ENCODE measurements at places on chromosomes 3 and 15. TPM values are rescaled to one million over a fixed set of nuclear protein-coding genes. Genes with fewer than 3 reads are reported as not detected.
A peak's percentile ranks its signal among the peaks of the same experiment; 100 is the strongest.

DNA sequence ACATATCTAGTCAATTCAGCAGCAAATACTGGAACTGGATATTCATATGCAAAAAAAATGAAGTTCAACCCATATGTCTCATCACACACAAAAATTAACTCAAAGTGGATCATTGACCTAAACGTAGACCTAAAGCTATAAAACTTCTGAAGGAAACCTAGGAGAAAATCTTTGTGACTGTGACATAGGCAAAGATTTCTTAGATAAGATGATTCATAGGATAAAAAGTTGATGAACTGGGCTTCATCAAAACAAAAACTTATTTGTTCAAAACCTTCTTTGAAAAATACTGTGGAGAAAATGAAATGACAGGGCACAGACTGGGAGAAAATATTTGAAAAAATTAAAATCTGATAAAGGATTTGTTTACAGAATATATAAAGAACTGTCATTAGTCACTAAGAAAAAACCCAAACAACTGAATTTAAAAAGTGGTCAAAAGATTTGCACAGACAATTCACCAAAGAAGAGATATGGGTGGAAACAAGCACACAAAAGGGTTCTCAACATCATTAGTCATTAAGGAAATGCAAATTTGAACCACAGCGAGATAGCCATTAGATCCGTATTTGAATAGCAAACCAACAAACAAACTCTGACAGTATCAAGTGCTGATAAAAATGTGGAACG is 62.8 kb downstream of the ITGB5 start:
- DNase-seq = no peak

- no peak for DNase-seq
These were observed 20.8 kb downstream of the TM4SF1 start for GRCh38 chr3:149356630-149357029.

GRCh38 chr3:112043621-112044201 is 9.2 kb downstream of the TMPRSS7 start:
- DNase-seq = peak; percentile 36

DNA sequence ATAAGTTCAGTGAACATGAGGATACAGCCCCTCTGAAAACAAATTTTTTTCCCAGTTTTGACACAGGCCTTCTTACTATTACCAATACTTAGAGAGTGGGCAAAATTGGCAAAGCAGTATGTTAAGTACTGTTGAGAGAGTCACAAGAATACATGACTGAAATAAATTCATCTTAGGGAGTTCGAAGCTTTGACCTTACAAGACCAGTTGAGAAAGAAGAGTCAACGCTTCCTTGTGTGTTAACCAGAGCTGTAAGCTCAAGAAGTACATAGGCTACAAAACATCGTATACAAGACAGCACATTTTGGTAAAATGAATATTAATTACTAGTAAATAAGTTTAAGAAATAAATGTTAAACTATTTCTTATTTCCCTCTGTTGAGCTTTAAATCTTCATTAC is 164.4 kb upstream of the RORA start:
- DNase-seq = no peak

- DNase-seq = no peak
These were observed 129.3 kb downstream of the RBMS3 start for GRCh38 chr3:29410220-29410619.

GRCh38 chr3:56778893-56779292 is 22.9 kb downstream of the ARHGEF3 start:
- no peak for DNase-seq

- DNase-seq = peak; percentile 47
These were observed 36.1 kb downstream of the BNC1 start for GRCh38 chr15:83248151-83249029.

DNA sequence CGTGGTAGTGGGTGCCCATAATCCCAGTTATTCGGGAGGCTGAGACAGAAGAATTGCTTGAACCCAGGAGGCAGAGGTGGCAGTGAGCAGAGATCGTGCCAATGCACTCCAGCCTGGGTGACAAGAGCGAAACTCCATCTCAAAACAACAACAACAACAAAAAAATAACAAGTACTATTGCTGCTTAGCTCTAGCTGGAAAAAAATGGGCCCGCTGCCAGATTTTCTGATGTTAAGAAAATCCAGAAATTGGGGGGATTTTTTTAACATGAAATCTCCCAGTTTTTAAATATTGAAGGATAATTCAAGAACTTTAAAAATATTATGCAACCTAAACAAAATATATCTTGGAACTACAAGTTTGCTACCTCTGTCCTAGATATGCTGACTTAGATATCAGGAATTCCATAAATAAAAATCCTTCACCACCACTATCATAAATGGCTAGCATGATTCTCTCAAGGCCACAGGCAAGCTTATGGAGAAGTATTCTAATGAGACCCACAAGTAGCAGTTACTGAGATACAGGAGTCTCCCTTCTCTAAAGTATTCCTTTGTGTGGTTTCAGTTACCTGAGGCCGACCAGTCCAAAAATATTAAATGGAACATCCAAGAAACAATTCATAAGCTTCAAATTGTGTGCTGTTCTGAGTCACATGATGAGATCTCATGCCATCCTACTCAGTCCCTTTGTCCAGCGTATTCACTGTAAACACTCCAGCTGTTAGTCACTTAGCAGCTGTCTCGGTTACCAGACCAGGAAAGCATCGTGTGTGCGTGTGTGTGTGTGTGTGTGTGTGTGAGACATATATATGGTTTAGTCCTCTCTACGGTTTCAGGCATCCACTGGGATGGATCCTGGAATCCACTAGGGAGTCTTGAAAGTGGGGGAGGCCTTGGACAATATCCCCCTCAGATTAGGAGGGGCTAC is 277.2 kb downstream of the TBL1XR1 start:
- DNase-seq = peak; percentile 49

DNA sequence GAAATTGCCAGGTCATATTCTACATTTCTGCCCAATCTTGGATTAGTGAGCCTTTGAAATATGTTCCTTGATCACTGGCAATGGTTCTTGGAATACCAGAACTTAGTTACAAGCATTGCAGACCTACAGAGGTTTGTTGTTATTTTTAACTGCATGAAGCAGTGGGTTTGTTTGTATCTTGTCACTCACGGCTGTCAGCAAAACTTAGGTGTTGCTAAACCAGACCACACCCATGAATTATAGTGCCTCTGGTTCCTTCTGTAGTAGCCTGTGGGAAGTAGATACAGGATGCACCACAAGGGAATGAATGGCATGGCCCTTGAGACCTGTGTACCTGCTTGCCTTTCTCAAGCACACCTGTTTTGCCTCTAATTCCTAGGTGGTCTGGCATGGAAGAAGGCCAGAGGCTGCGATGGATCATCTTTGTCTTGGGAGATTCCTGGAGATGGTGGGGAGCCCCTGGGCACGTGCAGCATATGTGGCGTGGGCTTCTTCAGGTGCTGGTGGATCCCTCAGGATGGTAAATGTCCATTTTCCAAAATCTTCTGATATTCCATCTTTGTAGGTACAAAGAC is 138.8 kb downstream of the SNRPN start:
- no peak for DNase-seq

GRCh38 chr15:29924750-29925149 is 102.5 kb upstream of the TJP1 start:
- DNase-seq = peak; percentile 57

DNA sequence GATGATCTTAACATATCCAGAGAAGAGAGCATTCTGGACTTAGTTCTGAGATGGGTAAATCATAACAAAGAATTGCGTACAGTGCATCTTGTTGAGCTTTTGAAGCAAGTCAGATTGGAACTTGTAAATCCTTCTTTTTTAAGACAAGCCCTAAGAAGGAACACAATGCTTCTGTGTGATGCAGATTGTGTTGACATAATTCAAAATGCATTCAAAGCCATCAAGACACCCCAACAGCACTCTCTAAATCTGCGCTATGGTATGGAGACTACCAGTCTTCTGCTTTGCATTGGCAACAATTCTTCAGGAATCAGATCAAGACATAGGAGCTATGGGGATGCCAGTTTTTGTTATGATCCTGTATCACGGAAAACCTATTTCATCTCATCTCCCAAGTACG is 8.6 kb downstream of the KBTBD12 start:
- no peak for DNase-seq

- no peak for DNase-seq
These were observed 3.1 kb downstream of the ZNF710 start for GRCh38 chr15:90004252-90004651.

GRCh38 chr3:132016061-132017041 is 18.5 kb downstream of the CPNE4 start:
- no peak for DNase-seq

GRCh38 chr15:58142827-58143461 is 4.8 kb downstream of the AQP9 start:
- no peak for DNase-seq

DNA sequence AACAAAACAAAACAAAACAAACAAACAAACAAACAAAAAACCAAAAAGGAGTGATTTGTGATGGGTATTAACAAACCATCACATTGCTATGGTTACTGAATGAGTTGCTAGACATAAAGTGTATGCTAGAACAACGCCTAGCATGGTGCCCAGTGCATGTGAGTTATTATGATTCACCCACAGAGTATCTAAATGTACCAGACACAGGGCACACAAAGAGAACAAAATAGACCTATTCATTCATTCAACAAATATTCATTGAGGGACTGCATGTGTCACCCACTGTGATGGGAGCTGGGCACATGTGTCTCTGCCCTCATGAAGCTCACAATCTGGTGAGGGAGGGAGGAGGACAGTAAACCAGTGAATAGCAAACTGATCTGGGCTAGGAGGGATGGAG is 11.6 kb upstream of the ACAN start:
- DNase-seq = no peak

DNA sequence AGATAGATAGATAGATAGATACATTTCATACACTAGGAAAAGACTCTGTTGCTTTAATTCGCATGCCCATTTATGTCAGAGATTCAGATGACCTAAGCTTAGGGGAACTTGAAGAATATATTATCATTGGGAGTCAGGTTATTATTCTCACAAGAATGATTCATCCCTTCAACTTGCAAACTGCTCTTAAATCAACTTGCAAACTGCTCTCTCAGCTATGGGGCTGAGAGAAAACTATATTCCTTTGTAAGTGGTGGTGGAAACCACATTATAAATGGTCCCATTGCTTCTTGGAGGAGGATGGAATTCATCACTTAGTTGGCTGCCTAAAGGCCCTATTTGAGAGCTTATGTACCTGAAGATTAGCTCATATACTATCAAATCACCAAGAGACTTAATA is 160.9 kb upstream of the STAC start:
- DNase-seq = no peak

- DNase-seq = no peak
These were observed 3.5 kb downstream of the LDHAL6B start for GRCh38 chr15:59210186-59210585.

GRCh38 chr3:124275412-124275811 is 283.5 kb upstream of the ROPN1 start:
- no peak for DNase-seq

DNA sequence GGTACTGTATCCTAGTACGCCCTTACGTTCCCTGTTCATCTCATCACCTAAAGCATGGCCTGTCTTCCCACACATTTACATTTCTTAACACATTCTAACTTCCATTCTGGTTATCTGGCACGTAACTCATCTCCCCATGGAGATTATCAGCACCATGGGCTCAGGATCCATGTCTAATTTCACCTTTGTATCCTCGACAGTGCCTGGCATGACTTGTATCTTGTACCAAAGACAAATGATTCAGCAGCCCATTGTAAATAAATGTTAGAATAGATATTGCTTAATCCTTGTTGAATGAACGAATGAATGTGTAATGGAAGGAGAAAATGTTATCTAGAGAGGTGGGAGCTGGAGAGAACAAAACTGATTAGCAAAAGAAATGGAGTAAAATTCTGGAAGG is 69.7 kb upstream of the TPM1 start:
- DNase-seq = no peak

CHRM5 gene
- 0.09 TPM for polyA plus RNA-seq

TCTA gene
- 36.7 TPM for polyA plus RNA-seq

XRN1 gene
- polyA plus RNA-seq = 34.3 TPM

RSL24D1 gene
- 106 TPM for polyA plus RNA-seq

HRG gene
- 1.8 TPM for polyA plus RNA-seq

UACA gene
- polyA plus RNA-seq = 131 TPM

Measured in renal cortex interstitium (tissue), 15 donors.